Activated naive CD4-positive, alpha-beta T cell (primary cell): ENCODE measurements at places on chromosomes 1 and 21.

DNA sequence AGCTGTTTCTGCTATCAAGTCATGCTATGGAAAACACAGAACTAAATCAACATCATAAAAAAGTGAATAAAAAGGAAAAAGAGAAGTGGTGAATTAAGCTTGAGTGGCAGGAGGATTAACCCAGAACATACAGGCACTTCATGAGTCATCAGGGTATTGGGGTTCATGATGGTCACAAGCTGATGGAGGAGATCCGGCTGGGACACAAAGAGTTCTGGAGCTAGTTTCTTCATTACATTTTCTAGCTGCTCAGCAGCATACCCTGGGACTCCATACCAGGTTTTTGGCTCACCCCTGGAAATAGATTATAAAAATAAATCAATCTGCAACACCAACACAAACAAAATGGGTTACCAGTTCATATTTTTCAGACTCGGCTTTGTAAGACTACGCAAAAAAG is 42.5 kb upstream of the SYT2 start:
- DNase-seq: no peak

DNA sequence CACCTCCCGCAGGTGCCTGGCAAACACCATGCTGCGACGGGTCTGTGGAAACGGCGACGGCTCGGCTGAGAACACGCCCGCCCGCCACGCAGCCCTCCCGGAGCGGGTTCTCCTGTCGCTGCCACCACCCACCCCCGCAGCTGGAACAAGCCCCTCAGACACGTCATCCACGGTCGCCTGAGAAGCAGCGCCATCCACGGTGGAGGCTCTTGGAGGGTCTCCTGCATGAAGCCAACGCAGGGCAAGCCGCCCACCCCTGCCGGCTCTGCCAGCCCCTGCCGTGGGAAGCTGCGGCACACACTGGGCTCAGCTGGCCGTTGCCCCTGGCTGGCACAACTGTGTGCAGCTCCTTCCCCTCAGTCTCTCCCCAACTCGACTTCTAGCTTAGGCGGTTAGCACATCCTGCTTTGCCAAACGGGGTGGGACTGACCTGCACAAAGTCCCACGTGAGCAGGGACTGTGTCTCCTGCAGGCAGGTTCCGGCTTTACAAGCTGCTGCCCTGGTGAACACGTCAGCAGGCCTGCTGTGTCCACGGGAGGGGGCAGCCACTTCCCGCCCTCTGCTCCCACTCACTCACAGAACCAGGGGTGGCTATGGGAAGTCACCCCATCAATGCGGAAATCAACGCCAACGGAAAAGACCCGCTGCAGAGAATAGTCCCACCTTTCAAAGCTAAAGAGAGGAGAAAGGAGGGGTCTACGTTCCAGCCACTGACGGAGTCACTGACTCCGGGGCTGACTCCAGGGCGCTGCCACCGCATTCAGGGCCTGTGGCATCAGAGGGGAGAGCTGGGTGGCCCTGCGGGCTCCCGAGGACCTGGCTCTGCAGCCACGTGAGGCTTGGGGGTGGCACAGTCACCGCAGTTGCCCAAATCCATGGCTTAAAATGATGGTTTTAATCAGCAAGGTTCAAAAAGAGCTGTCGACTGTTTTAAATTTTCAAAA is 10.3 kb downstream of the POFUT2 start:
- no peak for DNase-seq

DNA sequence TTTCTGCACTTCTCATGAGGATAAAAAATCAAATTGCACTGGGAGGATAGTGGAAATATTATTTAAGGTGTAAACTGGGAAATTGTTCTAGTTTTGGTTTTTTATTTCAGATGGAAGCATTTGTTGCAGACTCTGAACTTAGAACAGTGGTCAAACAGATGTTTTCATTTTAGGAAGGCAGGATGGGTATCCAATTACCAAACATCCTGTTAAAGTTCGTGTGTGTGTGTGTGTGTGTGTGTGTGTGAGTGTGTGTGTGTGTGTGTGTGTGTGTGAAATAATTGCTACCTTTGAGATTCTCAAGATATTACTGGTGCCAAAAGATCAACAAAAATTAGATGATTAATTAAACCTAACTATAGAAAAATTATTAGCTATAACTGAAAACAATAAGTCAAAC is 24.3 kb upstream of the DUSP10 start:
- no peak for DNase-seq

- no peak for DNase-seq
Observed at GRCh38 chr21:36964827-36965719, 1.4 kb downstream of the HLCS start.

GRCh38 chr1:212236664-212237220 is 48.5 kb upstream of the PPP2R5A start:
- DNase-seq: no peak

- no peak for DNase-seq
Observed at GRCh38 chr1:211035821-211036380, 98.0 kb downstream of the KCNH1 start.

DNA sequence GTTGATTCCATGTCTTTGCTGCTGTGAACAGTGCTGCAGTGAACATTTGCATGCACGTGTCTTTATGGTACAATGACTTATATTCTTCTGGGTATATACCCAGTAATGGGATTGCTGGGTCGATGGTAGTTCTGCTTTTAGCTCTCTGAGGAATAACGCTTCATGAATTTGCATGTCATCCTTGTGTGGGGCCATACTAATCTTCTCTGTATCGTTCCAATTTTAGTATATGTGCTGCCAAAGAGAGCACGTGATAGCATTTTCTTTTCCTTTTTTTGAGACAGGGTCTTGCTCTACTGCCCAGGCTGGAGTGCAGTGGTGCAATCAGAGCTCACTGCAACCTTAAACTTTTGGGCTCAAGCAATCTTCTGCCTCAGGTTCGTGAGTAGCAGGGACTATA is 24.9 kb upstream of the MAP1LC3C start:
- DNase-seq: no peak

- DNase-seq: no peak
Observed at GRCh38 chr21:25578056-25578961, 29.0 kb downstream of the MRPL39 start.

DNA sequence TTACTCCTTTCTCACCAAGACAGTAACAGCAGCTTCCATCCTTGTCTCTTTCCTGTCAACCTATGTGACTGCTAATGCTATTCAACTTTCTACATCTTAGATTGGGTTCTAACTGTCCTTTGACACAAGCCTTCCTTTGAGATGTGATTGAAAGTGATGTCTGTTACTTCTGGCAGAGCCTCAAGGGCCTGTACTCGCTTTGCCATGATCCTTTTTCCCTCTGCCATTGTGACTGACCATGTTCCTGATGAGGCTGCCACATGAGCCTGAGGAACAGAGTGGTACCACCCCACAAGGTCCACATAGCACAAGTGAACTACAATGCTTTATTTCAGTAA is 138.8 kb upstream of the RAB4A start:
- DNase-seq: no peak

DNA sequence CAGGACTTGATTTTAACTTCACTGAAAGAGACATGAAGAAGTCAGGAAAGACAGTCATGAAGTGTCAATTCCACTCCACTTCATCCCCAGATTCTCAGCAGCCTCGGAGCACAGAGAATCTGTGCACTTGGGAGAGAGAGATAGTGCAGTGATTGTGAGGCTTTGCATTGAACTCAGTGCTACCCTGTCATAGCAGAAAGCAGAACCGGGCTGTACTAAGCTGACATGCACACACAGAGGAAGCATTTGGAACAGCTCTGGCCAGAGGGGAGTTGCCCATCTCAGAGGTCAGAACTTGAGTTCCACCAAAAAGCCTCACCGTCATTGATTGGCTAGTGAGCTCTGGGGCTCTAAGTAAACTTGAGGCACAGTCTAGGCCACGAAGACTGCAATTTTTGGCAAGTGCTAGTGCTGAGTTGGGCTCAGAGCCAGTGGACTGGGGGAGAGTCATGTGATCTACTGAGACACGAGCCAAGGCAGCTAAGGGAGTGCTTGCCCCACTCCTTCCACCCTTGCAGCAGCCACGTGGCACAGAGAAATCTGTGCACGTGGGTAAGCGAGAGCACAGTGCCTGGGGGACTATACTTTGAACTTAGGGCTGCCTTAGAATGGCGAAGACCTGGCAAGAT is 810.2 kb upstream of the ADAMTS5 start:
- no peak for DNase-seq

GRCh38 chr1:59678040-59678439 is 136.7 kb upstream of the HOOK1 start:
- DNase-seq: no peak

DNA sequence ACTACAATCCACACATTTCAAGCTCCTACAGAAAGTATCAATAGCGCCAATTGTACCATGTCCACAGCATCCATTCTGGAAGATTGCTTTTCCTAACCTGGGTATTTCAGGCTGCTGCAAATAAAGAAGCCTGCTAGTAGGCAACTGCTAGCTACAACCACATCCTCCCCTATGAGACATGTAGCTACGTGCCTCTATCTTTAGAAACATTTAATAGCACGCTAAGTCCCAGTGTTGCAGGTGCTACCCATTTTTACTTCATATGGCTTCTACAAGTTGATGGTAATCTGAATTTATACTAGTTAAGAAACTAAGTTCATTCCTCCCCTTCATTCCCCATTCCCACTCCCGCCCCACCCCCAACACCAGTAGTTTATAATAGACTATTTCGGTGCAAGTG is 7.4 kb upstream of the AMPD1 start:
- no peak for DNase-seq

- DNase-seq: no peak
Observed at GRCh38 chr1:187067160-187067559, 238.4 kb downstream of the PLA2G4A start.
